ENCODE measurements at places on chromosomes 16 and 17.

GRCh38 chr16:19722981-19723380, 4.9 kb downstream of the IQCK start:
- no peak for DNase-seq

GRCh38 chr16:11112723-11113348, 143.2 kb downstream of the SOCS1 start:
- DNase-seq = no peak

GRCh38 chr16:14522671-14523070, 107.4 kb downstream of the PARN start:
- no peak for DNase-seq

GRCh38 chr17:44898768-44899073, 524 bp downstream of the EFTUD2 start:
- DNase-seq = peak; percentile 54

DNA sequence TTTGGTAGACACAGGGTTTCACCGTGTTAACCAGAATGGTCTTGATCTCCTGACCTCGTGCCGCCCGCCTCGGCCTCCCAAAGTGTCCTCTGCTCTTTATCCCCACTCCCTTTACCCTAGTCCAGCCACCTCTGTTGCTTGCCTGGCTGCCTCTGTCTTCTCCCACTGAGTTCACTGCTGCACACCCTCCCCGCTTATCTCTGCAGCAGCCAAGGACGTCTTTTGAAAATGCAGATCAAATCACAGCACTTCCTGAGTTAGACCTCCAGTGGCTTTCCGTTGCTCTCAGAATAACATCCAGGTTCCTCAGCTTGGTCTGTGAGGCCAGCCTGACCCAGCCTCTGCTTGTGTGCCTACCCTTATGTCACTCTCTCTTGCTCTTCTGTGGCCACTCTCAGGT, 5.4 kb downstream of the METTL22 start:
- no peak for DNase-seq

- DNase-seq = peak; percentile 34
These were observed 9.1 kb upstream of the PPP1R1B start for GRCh38 chr17:39617446-39618245.

DNA sequence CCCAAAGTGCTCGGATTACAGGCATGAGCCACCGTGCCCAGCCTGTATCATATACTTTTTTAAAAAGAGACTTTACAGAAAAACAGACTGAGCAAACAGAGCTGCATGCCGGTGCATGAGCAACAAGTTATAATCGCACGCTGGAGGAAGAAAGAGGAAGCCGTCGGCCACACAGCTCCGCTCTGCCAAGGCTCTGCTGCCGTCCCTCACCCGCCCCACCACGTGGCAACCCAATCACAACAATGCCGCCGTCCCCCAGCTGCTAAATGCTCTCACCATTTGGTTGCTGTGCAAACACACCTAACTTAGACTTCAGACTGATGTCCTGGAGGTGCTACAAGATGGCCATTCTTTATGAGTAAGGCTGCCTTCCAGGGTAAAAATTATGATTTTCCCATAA, 83.5 kb downstream of the ADCY9 start:
- DNase-seq = no peak

- no peak for DNase-seq
These were observed 4.1 kb upstream of the DOC2B start for GRCh38 chr17:185445-186138.

GRCh38 chr16:66970775-66971720, 10.0 kb downstream of the CES3 start:
- DNase-seq = peak; percentile 95

- DNase-seq = no peak
These were observed 13.3 kb downstream of the USP10 start for GRCh38 chr16:84712801-84713775.

- no peak for DNase-seq
These were observed 168.2 kb upstream of the IRX6 start for GRCh38 chr16:55155815-55156214.

DNA sequence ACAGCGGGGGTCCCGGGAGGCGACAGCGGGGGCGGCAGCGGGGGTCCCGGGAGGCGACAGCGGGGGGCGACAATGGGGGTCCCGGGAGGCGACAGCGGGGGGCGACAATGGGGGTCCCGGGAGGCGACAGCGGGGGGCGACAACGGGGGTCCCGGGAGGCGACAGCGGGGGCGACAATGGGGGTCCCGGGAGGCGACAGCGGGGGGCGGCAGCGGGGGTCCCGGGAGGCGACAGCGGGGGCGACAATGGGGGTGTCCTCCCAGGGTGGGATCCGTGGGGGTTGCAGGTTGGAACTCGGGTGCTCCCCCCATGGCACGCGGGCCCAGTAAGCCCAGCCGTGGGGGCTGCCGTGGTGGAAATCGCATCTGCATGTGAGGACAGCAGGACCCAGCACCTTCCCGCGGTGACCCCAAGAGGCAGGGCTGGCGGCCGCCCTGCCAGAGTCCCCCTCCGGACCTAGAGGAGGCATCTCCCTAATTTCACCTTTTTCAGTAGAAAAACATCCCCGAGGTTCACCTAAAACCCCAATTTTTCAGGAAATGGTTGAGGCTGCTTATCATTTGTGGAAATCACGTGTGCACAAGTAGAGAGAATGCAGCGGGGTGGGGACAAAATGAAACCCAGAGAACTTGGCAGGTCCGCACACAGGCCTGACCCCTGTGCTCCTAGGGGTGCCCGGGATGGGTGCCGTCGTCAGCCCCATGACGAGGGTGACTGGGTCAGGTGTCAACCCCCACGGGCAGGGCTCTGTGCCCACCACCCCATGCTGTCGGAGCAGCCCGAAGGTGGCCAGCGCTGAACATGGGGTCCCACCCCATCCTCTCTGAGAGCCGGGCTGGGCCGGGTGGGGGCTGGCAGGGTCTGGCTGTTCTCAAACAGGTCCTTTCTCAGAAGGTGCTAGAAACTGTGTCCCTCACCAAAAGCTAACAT, 10.5 kb upstream of the METRNL start:
- no peak for DNase-seq

DNA sequence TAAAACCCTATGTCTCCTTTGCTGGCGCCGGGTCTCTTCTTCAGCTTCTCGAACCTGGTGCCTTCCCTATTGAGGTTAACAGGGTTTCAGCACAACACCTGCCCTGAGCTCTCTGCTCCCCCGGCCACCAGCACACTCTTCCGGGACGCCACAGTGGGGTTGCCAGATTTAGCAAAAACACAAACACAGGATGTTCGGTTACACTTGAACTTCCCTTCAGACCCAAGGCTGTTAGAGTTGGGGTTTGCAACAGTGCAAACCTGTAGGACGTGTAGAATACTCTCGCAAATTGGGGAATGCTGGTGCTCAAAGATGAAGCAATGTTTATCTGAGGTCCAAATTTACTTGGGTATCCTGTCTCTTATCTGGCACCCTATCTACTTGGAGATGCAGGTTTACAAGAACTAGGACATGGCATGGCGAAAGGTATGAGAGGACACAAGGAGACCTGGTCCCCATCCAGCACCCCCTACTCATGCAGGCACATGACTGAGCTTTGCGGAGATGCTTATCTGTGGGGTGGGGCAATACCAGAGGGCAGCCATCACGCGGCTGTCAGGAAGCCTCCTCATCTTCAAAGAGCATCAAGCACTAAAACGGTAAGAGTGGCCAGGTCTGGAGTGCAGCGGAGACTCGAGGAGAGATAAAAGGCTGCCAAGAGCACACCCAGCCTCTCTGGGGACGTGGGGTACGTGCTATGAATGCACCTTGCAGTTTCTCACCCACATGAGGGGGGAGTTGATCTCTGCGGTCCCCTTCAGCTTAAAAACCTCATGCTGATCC, 52.8 kb downstream of the SDK2 start:
- DNase-seq = no peak

GRCh38 chr17:8574687-8575086, 55.8 kb downstream of the MYH10 start:
- no peak for DNase-seq

DNA sequence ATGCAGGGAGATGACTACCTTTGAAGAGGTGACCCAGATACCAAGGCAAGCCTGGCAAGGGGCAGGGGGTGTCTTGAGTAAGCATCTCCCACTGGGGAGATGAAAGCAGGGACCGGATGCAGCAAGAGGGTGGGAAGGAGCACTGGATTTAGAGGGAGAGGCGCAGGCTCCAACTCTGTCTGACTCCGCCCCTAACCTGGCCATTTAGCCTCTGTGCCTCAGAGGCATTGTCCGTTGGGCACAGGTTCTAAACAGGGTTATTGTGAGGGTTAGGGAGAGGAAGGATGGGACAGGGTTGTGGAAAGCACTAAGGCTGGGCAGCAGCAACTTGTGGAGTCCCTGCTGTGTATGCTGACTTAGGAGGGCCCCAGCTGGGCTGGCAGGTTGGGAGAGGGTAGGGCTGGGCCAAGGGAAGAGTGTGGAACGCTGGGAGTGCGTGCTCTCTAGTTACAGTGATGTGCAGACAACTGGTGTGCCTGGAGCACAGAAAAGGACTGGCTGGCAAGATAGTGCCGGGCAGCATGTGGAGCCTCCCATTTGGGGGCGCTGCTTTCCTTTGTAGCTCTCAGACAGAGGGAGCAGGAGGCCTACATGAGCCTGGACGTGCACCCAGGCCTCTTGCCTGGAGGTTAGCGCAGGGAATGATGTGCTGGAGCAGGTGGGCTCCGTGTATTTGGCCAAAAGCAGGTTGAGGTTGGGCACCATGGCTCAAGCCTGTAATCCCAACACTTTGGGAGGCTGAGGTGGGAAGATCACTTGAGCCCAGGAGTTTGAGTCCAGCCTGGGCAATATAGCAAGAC, 26.2 kb downstream of the TBX2 start:
- no peak for DNase-seq

GRCh38 chr17:21688293-21688949, 3.9 kb upstream of the KCNJ18 start:
- no peak for DNase-seq

DNA sequence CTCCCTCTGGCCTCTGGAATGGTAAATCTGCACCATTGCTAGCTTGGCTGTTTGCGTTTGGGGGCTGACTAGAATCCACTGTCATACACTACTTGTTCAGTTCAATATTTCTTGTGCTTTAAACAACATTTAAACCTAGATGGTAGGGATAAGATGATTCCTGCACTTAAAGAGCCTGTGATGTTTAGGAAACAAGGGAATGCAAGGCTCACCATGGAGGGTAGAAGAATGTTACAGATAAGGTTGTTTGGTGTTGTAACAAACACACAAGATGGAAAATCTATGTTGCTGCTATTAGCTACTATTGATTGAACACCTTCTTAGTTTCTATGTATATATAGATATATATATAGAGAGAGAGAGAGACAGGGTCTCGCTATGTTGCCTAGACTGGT, 31.4 kb downstream of the YPEL2 start:
- no peak for DNase-seq

DNA sequence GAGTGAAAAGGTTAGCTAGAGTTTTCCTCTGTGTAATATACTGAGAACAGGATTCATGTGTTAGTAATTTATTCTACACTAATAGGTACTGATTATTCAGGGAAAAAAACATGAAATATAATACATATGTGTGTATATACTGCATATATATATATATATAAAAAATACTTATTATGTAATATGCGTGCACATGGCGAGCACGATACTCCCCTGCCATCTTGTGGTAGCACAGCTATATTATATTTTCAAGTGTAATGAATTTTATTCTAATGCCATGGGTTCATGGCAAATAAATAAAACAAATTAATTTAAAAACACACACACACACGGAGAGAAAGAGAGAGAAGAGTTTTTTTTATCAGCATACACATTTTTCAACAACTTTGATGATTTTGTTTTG, 460.6 kb downstream of the KCNJ2 start:
- no peak for DNase-seq

GRCh38 chr16:86701286-86701975, 123.1 kb downstream of the FOXL1 start:
- DNase-seq = no peak

DNA sequence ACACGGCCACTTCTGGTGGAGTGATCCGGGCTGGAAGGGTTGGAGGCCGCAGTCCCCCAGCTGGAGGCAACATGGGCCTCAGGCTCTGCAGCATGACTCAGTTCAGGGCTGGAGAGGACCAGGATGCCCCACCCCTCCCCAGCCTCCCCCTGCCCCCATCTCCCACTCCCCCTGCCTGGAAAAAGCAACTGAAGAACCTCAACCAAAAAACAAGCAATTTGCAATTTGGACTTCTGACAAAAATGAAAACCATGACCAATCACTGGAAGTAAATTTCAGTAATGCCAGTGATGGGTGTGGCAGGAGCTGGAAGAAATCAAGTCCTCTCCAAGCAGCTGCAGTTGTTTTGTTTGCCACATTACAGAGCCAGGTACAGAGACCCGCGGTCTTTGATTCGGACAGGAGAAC, 6.6 kb upstream of the MIF4GD start:
- DNase-seq = no peak

GRCh38 chr16:35398180-35398579, 1938.8 kb downstream of the TP53TG3F start:
- no peak for DNase-seq

- DNase-seq = no peak
These were observed 15.6 kb downstream of the C16orf90 start for GRCh38 chr16:3479654-3480216.

DNA sequence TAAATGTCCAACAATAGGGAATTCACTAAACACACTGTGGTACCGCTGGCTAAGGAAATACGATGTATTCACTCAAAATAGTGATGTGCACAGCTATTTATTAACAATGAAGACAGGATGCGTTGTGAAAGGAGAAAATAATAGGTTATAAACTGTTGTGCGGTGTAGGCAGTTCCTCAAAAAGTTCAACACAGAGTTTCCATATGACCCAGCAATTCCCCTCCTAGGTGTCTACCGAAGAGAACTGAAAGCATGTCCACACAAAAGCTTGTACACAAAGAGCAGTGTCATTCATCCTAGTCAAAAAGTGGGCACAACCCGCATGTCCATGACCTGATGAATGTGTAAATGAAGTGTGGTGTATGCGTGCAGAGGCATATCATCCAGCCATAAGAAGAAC, 1.2 kb upstream of the CES1 start:
- no peak for DNase-seq

DNA sequence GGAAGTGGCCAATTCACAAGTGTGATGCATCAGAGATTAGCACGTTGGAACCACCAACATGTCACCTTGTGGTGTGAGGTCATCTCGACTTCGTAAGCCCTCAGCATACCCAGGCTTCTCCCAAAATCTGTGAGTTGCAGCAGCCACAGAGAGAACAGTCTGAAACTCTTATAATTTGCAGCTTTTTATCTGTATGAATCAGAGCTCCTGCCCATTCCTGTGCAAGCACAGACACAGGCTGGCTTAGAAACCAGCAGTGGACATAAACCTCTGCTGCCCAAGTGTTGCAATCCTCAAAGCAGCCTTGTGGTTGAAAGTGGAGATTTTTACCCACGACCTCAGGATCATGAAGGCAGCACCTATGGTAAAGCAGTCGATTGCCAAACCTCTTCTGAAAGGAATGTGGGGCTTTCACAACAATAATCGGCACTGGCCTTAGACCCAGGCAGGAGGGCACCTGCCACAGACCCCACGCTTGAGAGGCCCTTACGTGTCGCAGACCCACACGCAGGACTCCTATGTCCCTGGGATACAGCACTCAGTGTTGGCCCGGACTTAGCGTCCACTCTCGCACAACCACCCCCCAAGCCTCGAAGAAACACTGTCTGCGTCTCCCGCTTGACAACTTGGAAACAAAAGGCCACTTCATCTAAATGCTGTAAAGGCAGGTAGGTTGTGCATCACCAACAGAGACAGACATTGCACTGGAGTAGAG, 24.5 kb upstream of the OSGIN1 start:
- DNase-seq = peak; percentile 3

- DNase-seq = no peak
These were observed 186.7 kb downstream of the MSI2 start for GRCh38 chr17:57442914-57443571.
